Endothelial cell (in vitro differentiated cells): ENCODE measurements at places on chromosomes 4 and X.

DNA sequence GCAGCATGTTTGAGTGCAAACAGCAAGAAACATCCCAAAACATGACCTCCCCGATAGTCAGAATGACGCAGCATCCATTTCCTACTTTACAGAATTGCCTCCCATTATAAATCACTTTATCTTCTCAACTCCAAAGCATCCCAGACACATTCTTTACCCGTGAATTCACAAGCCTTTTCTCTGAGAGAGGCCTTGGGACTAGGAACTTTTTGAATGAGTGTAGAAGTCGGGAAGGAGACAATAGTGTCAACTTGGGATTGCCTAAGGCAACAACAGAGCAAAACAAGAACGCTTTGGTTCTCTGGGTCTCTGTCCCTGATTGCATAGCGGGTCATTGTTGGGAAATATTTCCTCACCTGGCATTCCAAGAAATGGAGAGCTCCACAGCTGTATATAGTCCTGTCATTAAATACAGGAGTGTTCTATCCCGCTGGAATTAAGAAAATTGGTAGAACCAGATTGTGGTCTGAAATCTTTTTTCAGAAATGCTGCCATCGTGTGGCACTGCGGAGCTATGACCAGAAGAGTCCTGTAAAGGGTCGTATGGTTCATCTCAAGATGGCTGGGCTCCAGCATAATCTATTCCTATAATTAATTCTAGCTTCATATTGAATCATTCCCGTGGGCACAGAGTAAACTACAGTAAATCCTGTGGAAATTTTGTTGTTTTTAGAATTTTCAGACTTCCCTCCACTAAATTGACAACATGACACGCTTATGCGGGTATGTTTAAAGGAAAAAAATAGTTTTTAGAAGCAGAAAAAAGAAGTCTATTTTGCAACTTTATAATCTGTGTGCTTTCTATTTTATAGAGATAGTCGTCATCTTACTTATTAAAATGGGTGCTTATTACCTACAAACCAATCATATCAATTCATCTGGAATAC is 2.0 kb upstream of the SPP1 start:
- DNase-seq = peak; percentile 56

- DNase-seq = no peak
These were observed 136.5 kb downstream of the PRKX start for GRCh38 chrX:3576886-3577501.

DNA sequence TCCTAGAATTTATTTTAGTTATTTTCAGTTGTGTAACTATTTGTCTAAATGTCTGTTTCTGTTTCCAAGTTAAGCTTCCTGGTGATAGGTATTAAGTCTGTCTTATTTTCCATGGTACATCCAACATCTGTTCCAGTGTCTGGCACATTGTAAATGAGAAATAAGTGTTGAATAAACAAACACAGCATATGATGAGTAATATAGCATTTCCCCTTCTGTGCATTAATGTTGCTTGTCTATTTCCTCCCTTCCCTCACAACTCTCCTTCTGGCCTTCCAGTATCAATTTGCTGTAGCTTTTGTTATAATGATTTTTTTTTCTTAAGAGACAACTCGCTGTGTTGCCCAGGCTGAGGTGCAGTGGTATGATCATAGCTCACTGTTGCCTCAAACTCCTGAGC is 36.1 kb downstream of the COPS4 start:
- no peak for DNase-seq

DNA sequence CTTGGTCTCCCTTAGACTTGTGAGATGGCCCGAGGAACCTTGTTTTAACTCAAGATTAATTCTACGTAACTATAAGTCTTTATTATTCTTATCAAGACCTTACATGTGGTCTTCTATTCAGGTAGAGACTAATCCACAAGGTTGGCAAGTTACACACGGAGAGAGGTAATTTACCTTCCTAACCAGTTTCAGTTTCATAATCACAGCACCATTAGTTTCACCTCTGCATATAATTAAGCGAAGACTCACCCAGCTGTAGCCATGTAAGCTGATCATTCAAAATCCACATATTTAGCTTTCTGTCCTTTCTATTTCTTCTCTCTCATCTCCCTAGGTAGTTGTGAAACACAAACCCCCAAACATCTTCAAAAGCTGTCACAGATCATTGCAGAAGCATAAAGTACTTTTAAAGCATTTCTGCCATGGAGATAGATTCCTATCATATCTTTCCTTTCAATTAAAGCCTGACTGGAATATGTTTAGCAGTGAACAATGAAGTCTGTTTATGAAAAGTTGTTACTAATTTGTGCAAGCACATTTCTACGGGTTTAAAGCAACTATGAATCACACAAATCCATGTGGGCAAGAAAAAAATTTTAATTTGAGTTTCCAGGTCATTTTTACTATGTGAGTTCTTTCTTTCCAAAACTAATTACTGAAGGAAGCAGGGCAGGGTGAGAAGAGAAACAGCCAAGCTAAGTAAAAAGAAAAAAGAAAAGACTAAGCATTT is 78.5 kb downstream of the BTC start:
- DNase-seq = no peak
